ENCODE measurements at places on chromosomes 2 and 18. TPM values are rescaled to one million over a fixed set of nuclear protein-coding genes. Genes with fewer than 3 reads are reported as not detected.

DNA sequence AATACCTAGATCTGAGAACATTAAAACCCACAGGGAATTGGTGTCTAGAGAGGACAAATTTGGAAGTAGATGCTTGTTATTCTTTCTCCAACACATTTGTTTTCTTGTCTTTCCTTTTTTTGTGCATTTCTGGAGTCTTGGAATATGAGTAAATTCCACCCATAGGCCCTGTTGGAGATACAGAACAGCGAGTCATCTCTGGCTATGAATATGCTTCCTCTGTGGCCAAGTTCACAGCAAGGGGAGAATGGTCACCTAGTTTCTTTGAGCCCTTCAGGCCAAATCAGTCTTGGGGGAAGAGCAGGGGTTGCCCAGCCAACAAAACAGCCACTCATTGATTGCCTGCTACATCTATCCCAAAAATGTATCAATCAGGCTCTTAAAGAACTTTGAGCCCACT is 31.3 kb downstream of the SP140L start:
- no peak for DNase-seq

- DNase-seq = no peak
Observed at GRCh38 chr2:177600917-177601316, 208.3 kb downstream of the AGPS start.

DNA sequence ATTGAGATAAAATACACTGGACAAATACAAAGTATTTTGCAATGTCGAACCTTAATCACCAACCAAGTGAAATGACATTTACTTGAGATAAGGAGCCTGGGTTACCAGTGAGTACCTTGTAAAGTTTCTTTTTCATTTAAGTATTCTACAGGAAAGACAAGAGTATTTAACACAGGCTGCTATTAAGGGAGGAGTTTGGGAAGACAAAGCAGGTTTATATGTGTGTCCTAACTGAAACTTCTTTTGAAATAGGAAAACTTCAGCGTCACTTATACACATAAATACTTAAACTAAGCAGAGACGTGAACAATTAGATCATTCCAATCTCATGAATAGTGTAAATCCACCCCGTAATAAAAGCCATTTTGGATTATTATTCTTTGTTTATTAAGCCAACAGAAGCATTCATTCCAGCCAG is 126.7 kb upstream of the CYP26B1 start:
- no peak for DNase-seq

DNA sequence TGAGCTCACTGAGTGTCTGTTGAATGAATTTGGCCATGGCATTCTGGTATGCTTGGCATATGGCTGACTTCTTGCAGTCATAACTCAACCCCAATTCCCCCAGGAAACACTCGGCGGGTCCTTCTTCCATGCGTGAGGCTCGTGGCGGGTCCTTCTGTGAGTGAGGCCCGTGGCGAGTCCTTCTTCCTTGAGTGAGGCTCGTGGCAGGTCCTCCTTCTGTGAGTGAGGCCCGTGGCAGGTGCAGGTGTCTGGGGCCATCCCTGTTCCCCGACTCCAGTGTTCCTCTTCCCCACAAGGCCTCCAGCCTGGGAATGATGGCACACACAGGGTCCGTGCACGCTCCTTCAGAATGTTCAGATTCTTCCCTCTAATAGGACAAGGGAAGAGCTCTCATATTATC is 169.0 kb downstream of the EIPR1 start:
- DNase-seq = no peak

- DNase-seq = no peak
Observed at GRCh38 chr18:374721-375168, 106.9 kb upstream of the THOC1 start.

GRCh38 chr18:79630281-79631095 is 49.1 kb upstream of the CTDP1 start:
- DNase-seq = peak; percentile 71

- DNase-seq = no peak
Observed at GRCh38 chr2:40148334-40148733, 303.6 kb downstream of the SLC8A1 start.

DNA sequence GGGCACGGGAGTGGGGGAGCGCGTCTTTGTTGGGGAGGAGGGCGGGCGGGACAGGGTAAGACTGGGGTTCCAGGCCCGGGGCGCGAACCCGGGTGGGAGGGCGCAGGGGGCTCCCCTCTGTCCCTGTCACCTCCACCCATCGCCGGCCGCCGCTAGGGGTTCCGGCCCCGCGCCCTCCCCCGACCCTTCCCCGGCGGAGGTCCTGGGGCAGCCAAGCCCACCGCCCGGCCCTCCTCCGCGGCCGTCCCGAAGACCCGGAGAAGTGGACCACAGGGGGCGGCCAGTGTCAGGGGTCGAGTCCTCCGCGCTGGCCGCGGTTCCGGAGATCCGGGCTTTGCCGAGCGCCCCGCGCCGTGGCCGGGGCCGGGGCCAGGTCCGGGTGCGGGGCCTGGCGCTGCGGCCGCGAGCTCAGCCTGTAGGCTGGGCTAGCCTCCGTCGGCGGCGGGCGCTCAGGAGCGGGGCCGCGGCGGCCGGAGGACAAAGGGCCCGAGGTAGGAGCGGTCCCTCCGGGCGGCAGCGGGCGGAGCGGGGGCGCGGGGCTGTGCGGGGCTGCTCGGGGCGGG is 16.6 kb upstream of the E2F6 start:
- DNase-seq = no peak

DNA sequence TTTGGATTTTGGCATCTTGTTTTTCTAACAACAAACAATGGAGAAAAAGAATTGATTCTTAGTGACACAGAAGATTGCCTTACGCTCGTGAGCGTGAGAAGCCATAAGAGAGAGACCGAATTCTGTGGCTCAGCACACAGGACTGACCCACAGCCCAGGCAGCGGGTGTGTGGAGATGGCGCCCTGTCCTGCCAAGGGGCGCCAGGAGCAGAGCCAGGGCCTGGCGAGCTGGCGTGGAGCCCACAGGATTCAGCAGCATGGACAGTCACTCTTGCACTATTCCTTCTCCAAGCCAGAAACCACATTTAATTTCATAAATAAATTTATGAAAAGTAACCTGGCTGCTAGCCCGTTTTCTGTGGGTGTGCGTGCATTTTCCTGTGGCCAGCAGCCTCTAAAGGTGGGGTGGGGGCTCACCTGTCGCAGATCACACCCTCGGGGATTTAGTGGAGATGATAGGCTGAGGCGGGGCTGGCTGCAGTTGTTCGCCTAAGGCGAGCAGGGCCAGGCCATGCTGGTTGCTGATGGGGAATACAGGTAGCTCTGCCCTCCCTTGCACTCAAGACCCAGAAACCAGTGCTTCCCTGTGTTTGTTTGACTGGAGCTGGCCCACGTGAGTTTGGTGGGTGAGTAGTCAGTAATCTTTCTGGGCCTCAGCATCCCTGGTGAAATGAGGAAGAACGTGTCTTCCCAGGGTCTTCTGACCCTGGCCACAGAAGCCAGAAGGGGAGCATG is 46.2 kb downstream of the FAM168B start:
- DNase-seq = no peak

GRCh38 chr2:133552821-133553220 is 15.4 kb downstream of the NCKAP5 start:
- DNase-seq = no peak

- peak; percentile 94 for DNase-seq
Observed at GRCh38 chr2:108534584-108535356, 500 bp downstream of the LIMS1 start.

GRCh38 chr18:70973626-70974025 is 684.8 kb downstream of the SOCS6 start:
- no peak for DNase-seq

DNA sequence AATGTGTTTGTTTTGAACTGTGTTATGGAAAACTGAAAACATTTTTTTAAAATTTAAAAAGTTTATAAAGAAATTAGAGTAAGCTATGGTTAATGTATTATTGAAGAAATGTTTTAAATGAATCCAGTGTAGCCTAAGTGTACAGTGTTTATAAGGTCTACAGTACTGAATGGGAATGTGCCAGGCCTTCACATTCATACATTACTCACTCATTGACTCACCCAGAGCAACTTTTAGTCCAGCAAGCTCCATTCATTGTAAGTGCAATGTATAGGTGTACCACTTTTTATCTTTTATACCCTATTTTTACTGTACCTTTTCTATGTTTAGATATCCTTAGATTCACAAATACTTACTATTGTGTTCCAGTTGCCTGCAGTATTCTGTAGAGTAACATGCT is 215.1 kb upstream of the THUMPD2 start:
- no peak for DNase-seq

GRCh38 chr2:51145761-51146160 is 113.8 kb upstream of the NRXN1 start:
- no peak for DNase-seq

DNA sequence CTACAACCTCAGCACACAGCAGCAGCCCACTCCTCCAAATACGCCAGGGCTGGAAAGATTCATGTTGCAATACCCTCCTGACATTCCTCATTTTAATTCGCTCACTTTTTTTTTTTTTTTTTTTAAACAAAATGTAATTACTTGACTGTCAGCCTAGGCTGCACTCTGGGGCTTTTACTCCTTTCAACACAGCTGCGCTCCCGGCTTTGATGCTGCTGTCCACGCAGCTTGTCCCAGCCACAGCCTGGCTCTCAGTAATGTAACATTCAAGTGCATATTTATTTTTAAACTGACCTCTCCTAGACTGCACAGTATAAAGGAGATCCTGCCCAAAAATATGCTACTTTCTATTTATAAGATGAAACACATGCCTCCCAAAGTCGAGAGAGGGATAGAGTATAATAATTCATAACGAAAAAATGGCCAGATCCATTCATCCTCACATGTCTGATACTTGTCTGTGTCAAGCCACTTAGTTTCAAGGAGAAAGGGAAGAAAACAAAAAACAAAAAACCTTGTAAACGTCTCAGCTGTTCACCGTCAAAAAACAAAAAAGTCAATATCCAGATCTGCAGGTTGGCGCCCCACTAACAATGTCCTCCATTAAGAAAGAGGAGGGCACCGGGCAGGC is 949 bp downstream of the CDC42EP3 start:
- no peak for DNase-seq

- DNase-seq = no peak
Observed at GRCh38 chr2:189439342-189439741, 1.9 kb upstream of the WDR75 start.

DNA sequence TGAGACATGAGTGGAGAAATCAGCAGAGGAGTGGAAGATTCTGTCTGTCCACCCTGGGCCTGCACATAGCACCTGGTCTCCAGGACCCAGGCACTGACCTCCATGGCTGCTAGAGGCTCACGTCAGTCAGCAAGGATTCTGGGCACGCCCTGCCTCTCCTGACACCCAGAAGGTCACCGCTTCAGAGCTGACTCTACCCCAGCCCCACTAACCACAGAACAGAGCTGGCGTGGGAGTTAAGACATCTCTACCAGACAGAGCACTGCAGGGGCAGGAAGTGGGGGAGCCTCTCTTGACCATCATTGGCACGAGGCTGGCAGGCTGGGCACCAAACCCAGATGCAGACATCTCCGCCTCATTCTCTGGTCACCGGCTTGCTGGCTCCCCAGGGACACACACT is 3.0 kb downstream of the ADCY3 start:
- peak; percentile 44 for DNase-seq

Gene TNFAIP6
- 0.56 TPM for polyA plus RNA-seq

Gene MYCN
- 0.15 TPM for polyA plus RNA-seq

Gene GBX2
- polyA plus RNA-seq = not detected

Gene PSMA8
- 0.61 TPM for polyA plus RNA-seq

Gene SERPINB4
- 0.09 TPM for polyA plus RNA-seq

Gene SNED1
- 4.6 TPM for polyA plus RNA-seq

Gene MSTN
- 0.14 TPM for polyA plus RNA-seq

Gene KCNS3
- 1.1 TPM for polyA plus RNA-seq

Gene SMPD4
- polyA plus RNA-seq = 34.7 TPM

Gene EFHD1
- 50.5 TPM for polyA plus RNA-seq

Gene TMEM37
- 12.4 TPM for polyA plus RNA-seq
